ENCODE measurements at places on chromosomes 1 and 21.

GRCh38 chr1:194940336-194941030 lies 1667.8 kb downstream of the KCNT2 start:
- DNase-seq = no peak

DNA sequence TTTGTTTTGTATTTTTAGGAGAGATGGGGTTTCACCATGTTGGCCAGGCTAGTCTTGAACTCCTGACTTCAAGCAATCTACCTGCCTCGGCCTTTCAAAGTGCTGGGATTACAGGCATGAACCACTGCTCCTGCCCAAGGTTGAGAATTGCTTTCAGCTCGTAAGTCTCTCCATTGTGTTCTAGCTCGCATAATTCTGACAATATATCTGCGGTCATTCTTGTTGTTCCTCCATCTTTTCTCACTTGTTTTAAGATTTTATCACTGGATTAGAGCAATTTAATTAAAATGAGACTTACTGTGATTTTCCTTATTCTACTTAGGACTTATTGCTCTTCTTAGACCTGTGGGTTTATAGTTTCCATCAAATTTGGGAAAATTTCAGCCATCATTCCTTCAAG lies 102.9 kb downstream of the AHCTF1 start:
- DNase-seq = no peak

- DNase-seq = no peak
Measured at GRCh38 chr1:209213989-209214388, 369.5 kb upstream of the CAMK1G start.

DNA sequence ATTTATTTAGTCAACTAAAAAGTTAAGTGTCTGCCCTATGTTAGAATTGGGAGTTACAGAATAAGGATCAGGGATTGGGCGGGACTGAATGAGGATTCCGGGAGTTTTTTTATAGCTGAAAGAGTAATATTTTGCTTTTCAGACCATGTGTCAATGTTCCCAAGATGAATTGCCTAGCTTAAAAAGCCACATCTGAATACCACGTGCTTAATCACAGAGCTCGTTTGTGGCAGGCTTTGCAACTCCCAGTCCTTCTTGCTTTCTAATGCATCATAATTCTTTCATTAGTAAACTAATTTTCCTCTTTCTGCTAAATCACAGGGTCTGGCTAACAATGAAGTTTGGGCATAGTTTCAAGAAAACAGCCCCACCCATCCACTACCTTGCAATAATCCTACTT lies 4.2 kb upstream of the BCL10 start:
- DNase-seq = no peak

- no peak for DNase-seq
Measured at GRCh38 chr1:29478151-29478791, 241.9 kb downstream of the PTPRU start.

DNA sequence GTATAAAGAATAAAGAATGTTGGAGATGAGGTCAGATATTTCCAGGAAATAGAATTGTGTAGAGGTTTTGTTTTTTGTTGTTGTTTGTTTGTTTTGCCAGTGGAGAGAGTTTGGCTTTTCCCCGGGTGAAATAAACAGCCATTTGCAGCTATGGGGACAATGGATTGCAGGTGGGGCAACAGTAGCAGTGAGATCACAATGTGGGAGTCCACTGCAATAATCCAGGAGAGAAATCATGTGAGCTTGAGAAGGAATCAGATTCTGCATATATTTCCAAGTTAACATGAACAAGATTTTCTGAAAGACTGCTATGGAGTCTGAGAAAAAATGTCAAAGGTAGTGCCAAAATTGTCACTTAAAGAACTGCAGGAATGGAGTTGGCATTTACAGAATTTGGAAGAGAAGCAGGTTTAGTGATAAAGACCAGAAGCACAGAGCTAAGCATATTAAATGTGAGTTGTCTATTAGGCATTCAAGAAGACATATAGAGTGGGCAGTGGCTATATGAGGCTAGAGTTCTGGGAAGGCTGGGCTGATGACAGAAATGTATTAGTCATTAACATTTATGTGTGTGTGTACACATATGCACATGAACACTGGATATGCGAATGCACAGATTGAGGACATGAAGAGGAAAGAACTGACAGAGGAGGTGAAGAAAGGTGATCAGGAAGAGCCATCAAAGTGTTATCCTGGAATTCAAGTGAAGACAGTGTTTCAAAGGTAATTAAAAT lies 729.6 kb upstream of the PTBP2 start:
- DNase-seq = no peak

GRCh38 chr1:68111519-68112436 lies 61.4 kb upstream of the DIRAS3 start:
- DNase-seq = no peak

DNA sequence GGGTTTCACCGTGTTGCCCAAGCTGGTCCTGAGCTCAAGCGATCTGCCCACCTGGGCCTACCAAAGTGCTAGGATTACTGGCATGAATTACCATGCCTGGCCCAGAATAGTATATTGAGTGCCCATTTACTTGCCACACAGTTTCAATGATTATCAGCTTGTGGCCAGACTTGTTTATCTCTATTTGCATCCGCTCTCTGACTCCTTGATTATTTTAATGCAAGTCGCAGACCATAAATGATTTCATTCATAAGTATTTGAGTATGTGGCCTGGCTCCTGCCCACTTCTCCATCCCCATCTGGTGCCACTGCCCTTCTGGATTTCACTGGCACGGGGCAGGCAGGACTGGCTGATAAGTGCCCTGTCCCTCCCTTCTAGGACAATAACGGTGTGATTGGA lies 18.2 kb upstream of the TRNAU1AP start:
- DNase-seq = no peak

GRCh38 chr1:224496826-224497225 lies 62.2 kb upstream of the WDR26 start:
- no peak for DNase-seq

DNA sequence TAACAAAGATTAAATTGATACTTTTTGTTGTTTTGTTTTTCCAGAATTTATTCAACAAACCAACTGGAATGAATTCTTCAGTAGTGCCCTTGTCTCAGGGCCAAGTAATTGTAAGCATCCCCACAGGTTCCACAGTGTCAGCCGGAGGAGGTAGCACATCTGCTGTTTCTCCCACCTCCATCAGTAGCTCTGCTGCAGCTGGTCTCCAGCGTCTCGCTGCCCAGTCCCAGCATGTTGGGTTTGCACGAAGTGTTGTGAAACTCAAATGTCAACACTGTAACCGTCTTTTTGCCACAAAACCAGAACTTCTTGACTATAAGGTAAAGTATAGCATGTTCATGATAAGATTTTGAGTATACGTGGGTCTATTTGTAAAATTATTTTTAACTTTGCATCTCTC lies 118.5 kb downstream of the ZMYM4 start:
- no peak for DNase-seq

DNA sequence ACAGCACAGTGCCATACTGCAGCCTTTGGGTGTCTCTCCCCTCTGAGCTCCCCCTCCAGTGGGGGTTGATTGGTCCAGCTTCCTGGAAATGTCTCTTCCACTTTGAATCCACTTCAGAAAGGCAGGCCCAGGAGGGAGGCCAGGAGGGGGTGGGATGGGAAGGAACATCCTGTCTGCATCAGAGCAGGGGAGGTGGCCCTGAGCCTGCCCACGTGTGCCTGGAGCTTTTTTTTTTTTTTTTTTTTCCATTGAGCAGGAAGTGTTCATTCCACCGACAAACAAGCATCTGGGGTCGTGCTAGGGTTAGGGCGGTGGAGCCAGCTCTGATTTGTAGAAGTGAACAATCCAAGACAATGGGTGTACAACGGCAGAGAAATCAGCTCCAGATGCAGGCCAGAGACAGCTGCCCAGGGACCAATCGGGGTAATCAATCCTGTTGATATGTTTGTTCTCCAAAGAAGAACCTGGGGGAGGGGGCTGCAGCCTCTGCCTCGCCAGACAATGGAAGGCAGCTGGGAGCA lies 93.3 kb downstream of the SSBP3 start:
- DNase-seq = no peak

DNA sequence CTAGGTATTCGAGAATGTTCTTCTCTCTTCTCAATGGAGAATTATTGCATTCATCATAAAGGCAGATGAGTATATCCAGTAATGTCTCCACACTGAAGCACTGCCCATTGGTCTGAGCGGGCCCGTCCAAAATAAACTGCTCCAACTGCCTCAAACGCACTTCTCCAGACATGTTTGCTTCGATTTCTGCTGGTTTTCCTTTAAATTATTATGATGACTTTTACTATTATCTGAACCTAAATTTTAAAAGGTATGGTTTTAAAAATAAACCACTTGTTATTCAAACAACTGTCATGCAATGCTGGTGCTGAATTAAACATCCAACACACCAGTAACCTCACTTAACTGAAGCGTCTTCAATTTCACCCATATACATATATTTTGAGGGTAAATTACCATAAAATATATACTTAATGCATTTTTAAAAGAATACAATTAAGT lies 1.3 kb downstream of the CDC42BPA start:
- no peak for DNase-seq

DNA sequence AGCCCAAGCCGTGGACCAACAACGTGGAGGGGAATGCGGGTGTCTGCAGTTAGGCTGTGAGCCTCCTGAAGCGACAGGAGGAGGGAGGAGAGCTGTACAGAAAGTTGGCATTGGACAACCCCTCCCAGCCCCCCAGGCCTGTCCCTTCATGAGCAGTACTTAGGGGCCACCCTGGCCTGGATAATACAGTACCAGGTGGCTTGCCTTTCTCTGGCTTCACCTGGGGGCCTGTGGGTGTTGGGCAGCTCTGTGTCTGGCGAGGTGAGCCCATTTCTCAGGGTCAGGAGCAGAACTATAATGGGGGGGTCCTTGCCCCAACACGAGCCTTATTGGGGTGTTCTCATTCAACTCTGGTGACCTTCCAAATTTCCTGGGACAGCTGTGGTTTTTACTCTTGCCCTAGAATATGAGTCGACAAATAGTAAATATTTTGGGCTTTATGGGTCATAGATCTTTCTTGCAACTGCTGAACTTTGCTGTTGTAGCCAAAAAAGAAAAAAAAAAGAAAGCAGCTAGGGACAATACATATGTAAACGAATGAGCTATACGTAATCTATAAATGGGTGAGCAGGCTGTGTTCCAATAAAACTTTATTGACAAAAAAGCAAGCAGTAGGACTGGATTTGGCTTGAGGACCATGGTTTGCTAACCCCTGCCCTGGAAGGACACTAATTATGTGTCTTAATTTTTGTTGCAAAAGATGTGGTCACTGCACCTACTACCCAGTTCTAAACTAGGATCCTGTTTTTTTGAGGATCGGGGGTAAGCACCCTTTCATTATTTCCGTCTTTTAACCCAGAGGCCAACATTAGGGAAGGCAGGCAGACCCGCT lies 11.4 kb downstream of the COQ8A start:
- DNase-seq = no peak

- no peak for DNase-seq
Measured at GRCh38 chr1:194477908-194478307, 1291.5 kb upstream of the B3GALT2 start.

GRCh38 chr1:59595774-59596173 lies 219.0 kb upstream of the HOOK1 start:
- no peak for DNase-seq

DNA sequence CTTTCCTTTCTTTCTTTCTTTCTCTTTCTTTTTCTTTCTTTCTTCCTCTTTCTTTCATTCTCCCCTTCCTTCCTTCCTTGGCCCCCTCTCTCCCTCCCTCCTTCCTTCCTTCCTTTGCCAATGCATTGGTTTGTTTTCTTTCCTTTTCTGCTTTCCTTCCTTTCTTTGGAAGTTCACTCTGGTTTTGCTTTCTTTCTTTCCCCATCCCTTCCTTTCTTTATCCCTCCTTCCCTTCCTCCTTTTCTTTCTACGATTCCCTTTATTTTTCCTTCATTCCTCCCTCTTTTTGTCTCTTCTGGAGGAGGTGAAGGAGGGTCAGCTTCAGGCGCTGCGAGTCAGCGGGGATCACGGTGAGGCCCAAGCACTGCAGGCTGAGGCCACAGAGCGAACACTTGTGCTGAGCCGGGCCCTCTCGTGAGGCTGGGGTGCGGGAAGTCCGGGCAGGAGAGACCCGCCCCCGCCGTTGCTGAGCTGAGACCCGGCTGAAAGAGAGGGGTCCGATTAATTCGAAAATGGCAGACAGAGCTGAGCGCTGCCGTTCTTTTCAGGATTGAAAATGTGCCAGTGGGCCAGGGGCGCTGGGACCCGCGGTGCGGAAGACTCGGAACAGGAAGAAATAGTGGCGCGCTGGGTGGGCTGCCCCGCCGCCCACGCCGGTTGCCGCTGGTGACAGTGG lies 1.5 kb downstream of the SIM2 start:
- peak; percentile 8 for DNase-seq

All from stimulated activated naive CD8-positive, alpha-beta T cell treated with anti-CD3 and anti-CD28 coated beads, Interleukin-15, Interleukin-2, amounts not matched to agents 100 U/mL and 50 U/mL, for 24 hours (primary cell).